ENCODE measurements at places on chromosomes 12 and 14.
A peak's percentile ranks its signal among the peaks of the same experiment; 100 is the strongest.

- H3K4me1 ChIP-seq, result peaks cover 14% of the 10 kb centered on the region
- no peak for ATAC-seq
- no peak overlapping the region for H3K4me3 ChIP-seq
- no peaks in the 10 kb centered on the region for H3K27me3 ChIP-seq
- H3K36me3 ChIP-seq, result peaks cover 43% of the 10 kb centered on the region
Measured at GRCh38 chr12:92771001-92771400, 68.2 kb downstream of the PLEKHG7 start.

DNA sequence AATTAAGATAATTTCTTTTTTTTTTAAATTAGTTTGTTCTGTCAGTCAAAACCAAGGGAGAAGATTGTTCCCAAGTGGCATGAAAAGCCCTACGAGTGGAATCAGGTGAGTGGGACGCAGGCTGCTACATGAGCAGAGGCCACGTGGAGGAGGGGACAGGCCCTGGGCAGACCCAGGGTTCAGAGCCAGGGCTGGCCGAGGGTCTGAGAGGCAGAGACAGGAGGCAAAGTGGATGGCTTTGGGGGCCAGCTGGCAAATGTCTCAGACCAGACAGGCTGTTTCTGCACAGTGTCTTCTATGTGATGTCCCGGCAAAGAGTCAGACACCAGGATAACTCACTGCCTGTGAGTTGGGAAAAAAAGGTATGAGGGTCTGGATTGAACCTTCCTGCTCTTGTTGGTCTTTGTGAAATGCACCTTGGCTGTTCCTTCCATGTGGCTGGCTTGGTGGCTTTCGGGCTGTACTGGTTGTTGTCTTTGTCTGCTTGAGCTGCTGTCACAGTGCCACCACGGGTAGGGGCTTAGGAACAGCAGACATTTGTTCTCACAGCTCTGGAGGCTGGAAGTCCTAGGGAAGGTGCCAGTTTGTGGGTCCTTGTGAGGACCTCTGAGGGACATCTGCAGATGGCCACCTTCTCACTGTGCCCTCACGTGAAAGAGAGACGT lies 35.8 kb upstream of the ASPG start:
- H3K4me1 ChIP-seq, result no peaks in the 10 kb centered on the region
- H3K27me3 ChIP-seq, result peaks cover 31% of the 10 kb centered on the region
- H3K27ac ChIP-seq, result no peak overlapping the region
- no peak overlapping the region for H3K4me3 ChIP-seq
- no peaks in the 10 kb centered on the region for H3K36me3 ChIP-seq

DNA sequence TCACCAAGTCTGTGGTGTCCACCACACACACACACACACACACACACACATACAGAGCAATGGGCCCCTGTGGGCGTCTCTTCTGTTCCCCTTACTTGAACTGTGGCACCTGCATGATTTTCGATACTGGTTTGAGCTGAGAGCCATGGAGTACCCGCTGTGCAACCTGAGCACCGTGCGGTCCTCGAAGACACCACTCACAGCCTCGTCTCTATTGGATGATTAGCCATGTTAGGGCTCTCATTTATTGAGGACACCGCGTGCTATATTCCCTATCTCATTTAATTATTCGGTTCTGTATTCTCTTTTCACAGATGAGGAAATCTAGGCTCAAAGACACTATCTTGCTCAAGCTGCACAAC lies 623 bp upstream of the C14orf132 start:
- H3K27ac ChIP-seq, result no peak overlapping the region
- H3K27me3 ChIP-seq, result peaks cover 57% of the 10 kb centered on the region
- ATAC-seq, result no peak

- ATAC-seq, result no peak
- H3K4me3 ChIP-seq, result no peak overlapping the region
- no peaks in the 10 kb centered on the region for H3K27me3 ChIP-seq
- H3K27ac ChIP-seq, result no peak overlapping the region
- peaks cover 8% of the 10 kb centered on the region for H3K36me3 ChIP-seq
Measured at GRCh38 chr14:57246933-57247657, 21.6 kb downstream of the EXOC5 start.

GRCh38 chr14:87405563-87405962 lies 587.4 kb downstream of the GALC start:
- no peaks in the 10 kb centered on the region for H3K27me3 ChIP-seq
- no peak overlapping the region for H3K4me3 ChIP-seq
- H3K36me3 ChIP-seq, result no peaks in the 10 kb centered on the region
- H3K4me1 ChIP-seq, result no peaks in the 10 kb centered on the region

GRCh38 chr12:32870716-32871115 lies 25.9 kb downstream of the PKP2 start:
- no peaks in the 10 kb centered on the region for H3K27me3 ChIP-seq
- H3K27ac ChIP-seq, result no peak overlapping the region
- H3K4me3 ChIP-seq, result no peak overlapping the region
- H3K36me3 ChIP-seq, result no peaks in the 10 kb centered on the region
- no peaks in the 10 kb centered on the region for H3K4me1 ChIP-seq
- no peak for ATAC-seq

DNA sequence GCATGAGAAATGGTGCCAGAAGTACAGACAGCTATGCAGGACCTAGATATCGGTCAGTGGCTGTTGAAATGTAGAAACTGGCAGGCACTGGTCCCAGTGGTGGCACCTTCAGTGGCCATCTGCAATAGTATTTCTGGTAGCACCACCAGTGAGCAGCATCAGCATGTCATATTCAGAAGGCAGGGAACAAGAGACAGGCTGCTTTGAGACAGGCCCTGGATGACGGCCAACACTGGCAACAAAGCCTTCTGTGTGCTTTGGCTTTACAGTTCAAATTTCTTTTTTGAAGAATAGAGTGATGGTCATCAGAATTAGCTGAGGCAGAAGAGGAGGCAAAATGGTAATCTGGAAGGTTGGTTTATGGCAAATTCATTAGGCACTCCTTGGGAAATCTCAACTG lies 273.4 kb upstream of the SLC16A7 start:
- ATAC-seq, result no peak
- no peak overlapping the region for H3K4me3 ChIP-seq
- no peaks in the 10 kb centered on the region for H3K27me3 ChIP-seq
- no peak overlapping the region for H3K27ac ChIP-seq
- no peaks in the 10 kb centered on the region for H3K4me1 ChIP-seq
- no peaks in the 10 kb centered on the region for H3K36me3 ChIP-seq

GRCh38 chr12:84874125-84874824 lies 38.3 kb downstream of the SLC6A15 start:
- ATAC-seq, result peak; percentile 53
- no peaks in the 10 kb centered on the region for H3K36me3 ChIP-seq
- H3K27ac ChIP-seq, result no peak overlapping the region
- H3K4me3 ChIP-seq, result no peak overlapping the region
- H3K27me3 ChIP-seq, result no peaks in the 10 kb centered on the region

DNA sequence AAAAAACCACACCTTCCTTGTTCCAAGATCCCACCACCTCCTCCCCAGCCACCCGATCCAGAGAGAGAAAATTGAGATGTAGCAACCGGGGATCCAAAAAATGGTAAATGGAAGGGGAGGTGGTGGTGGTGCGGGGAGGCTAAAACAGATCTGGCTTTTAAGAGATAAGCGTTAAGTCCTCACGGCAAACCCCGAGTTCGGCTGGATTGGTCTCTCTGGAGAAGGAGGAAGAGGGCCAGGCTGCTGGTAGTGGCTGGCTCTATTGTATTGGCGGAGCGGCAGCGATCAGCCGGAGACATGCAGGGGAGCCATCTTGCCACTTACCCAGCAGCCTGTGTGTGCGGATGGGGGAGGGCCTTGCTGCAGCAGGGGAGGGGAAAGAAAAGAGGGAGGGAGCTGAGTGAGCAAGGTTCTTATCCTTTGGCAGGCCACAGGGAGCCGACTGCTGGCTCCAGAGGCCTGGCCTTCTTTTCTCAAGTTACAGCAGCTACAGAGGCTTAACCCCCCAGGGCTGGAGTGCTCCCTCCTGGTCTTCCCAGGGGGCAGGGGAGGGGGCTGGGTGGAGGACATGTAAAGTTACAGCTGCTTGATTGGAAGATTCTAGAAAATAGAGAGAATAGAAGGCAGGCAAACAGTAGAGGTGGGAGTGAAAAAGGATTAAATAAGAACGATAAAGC lies 14.1 kb upstream of the CDH24 start:
- peak; percentile 92 for ATAC-seq
- H3K4me1 ChIP-seq, result peaks cover 40% of the 10 kb centered on the region
- peak overlapping the region; percentile 87 for H3K4me3 ChIP-seq
- no peaks in the 10 kb centered on the region for H3K27me3 ChIP-seq

GRCh38 chr12:47413806-47414205 lies 292.0 kb downstream of the RPAP3 start:
- no peak overlapping the region for H3K4me3 ChIP-seq
- peaks cover 12% of the 10 kb centered on the region for H3K4me1 ChIP-seq
- ATAC-seq, result no peak

GRCh38 chr12:15632708-15633107 lies 156.5 kb downstream of the EPS8 start:
- no peak for ATAC-seq
- no peaks in the 10 kb centered on the region for H3K4me1 ChIP-seq
- H3K36me3 ChIP-seq, result no peaks in the 10 kb centered on the region
- H3K27me3 ChIP-seq, result peaks cover 7% of the 10 kb centered on the region
- no peak overlapping the region for H3K4me3 ChIP-seq
- no peak overlapping the region for H3K27ac ChIP-seq

GRCh38 chr14:96906434-96906833 lies 109.3 kb downstream of the VRK1 start:
- H3K36me3 ChIP-seq, result peaks cover 31% of the 10 kb centered on the region
- H3K4me3 ChIP-seq, result no peak overlapping the region
- H3K27me3 ChIP-seq, result no peaks in the 10 kb centered on the region
- no peak for ATAC-seq
- H3K27ac ChIP-seq, result no peak overlapping the region
- peaks cover 24% of the 10 kb centered on the region for H3K4me1 ChIP-seq

GRCh38 chr14:73173092-73173735 lies 36.9 kb downstream of the PSEN1 start:
- H3K36me3 ChIP-seq, result peaks cover 74% of the 10 kb centered on the region
- H3K27me3 ChIP-seq, result no peaks in the 10 kb centered on the region
- H3K27ac ChIP-seq, result no peak overlapping the region
- no peak for ATAC-seq
- no peaks in the 10 kb centered on the region for H3K4me1 ChIP-seq

DNA sequence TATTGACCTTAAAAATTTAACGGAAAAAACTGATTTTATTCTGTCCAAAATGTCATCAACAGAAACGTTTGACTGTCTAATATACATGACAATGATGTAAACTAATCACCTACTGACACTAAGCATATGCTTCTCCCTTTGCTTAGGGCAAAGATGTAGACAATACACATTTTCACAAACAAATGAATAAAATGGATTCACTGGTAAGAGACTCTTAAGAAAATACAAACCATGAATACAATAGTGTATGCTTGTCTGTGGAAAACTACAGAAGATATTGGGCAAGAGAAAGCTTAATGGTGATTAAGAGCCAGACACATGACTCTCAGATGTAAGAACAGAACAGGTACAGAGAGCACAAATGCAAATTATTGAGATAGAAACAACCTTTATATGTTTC lies 1248.7 kb downstream of the FSCB start:
- no peak for ATAC-seq
- no peak overlapping the region for H3K4me3 ChIP-seq
- H3K27me3 ChIP-seq, result no peaks in the 10 kb centered on the region
- H3K36me3 ChIP-seq, result no peaks in the 10 kb centered on the region

- peaks cover 27% of the 10 kb centered on the region for H3K4me1 ChIP-seq
- ATAC-seq, result no peak
- H3K36me3 ChIP-seq, result peaks cover 29% of the 10 kb centered on the region
- no peaks in the 10 kb centered on the region for H3K27me3 ChIP-seq
- H3K27ac ChIP-seq, result peak overlapping the region; percentile 84
Measured at GRCh38 chr12:121239351-121240061, 29.6 kb downstream of the P2RX4 start.

DNA sequence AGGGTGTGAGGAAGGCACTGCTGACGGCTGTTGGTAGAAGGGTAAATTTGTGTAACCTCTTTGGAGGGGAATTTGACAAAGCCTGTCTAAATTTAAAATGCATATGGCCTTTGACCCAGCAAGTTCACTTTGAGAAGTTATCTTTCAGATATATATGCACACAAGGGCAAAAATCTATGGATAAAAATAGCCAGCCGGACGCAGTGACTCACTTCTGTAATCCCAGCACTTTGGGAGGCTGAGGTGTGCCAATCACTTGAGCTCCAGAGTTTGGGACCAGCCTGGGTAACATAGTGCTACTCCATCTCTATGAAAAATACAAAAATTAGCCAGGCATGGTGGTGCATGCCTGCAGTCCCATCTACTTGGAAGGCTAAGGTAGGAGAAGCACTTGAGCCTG lies 13.4 kb downstream of the UBC start:
- no peak overlapping the region for H3K4me3 ChIP-seq
- no peaks in the 10 kb centered on the region for H3K36me3 ChIP-seq
- H3K4me1 ChIP-seq, result peaks cover 54% of the 10 kb centered on the region
- no peaks in the 10 kb centered on the region for H3K27me3 ChIP-seq
- no peak for ATAC-seq

DNA sequence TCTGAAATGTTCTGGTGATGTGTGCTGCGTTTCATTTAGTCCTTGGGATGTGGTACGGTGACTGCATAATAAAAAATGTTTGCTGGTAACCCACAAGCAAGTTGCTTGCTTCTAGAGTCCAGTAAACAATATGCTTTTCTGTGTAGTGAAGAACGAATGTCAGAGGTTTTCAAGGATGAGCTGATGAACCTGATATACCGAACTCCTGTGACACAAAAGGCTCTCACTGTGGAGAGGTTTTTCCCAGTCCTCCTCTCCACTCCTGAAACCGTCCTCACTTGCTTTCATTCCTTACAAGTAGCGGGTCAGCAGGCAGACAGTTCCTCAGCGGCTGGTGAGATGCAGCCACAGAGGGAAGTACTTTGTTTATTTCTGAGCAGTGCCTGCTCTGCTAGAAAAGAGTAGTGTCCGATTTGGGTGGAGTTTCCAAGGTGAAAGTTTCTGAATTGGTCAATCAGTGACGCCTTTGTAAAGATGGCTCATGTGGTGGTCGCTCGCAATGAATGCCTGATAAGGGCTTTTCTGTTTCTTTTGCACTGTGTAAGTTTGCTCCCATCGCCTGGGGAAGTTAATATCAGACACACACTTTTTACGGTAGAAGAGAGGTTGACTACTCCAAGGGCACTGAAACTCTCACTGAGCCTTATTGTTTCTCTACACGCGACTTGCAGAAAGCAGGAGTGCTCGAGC lies 3.0 kb downstream of the ETV6 start:
- H3K4me3 ChIP-seq, result peak overlapping the region; percentile 90
- peak; percentile 44 for ATAC-seq
- no peaks in the 10 kb centered on the region for H3K27me3 ChIP-seq
- H3K36me3 ChIP-seq, result peaks cover 27% of the 10 kb centered on the region
- peaks cover 58% of the 10 kb centered on the region for H3K4me1 ChIP-seq

GRCh38 chr12:127355061-127355841 lies 911.7 kb upstream of the TMEM132C start:
- H3K4me1 ChIP-seq, result no peaks in the 10 kb centered on the region
- no peak overlapping the region for H3K4me3 ChIP-seq
- H3K27me3 ChIP-seq, result no peaks in the 10 kb centered on the region
- no peaks in the 10 kb centered on the region for H3K36me3 ChIP-seq

DNA sequence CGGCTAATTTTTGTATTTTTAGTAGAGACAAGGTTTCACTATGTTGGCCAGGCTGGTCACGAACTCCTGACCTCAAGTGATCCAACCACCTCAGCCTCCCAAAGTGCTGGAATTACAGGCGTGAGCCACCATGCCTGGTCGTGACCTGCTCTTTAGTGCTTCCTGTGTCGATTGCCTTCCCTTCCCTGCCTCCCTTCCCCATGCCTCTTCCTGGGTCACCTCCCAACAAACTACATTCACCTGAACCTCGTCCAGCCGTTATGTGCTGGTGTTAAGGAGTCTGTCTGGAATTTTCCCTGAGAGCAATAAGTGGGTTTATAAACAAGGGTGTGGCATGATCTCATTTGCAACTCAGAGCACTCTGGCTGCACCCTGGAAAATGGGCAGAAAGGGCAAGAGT lies 32.1 kb upstream of the C12orf76 start:
- peaks cover 6% of the 10 kb centered on the region for H3K36me3 ChIP-seq
- H3K27me3 ChIP-seq, result peaks cover under 1% of the 10 kb centered on the region
- H3K27ac ChIP-seq, result peak overlapping the region; percentile 92
- ATAC-seq, result no peak
- no peak overlapping the region for H3K4me3 ChIP-seq
